DMS79 (cell line): ENCODE measurements at places on chromosomes 7 and 10.

DNA sequence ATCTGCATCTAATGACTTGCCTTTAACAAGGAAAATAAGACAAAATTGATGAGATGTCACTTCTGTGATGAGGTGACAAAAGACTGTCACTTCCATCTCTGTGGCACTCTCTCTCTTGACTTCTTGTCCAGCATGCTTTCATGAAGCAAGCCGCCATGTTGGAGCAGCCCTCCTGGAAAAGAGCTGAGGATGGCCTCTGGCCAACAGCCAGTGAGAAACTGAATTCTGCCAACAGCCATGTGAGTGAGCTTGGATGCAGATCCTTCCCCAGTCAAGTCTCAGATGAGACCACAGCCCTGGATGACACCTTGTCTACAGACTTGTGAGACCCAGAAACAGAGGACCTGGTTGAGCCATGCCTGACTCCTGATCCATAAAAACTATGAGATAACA lies 412.6 kb upstream of the SHH start:
- no peak for DNase-seq

DNA sequence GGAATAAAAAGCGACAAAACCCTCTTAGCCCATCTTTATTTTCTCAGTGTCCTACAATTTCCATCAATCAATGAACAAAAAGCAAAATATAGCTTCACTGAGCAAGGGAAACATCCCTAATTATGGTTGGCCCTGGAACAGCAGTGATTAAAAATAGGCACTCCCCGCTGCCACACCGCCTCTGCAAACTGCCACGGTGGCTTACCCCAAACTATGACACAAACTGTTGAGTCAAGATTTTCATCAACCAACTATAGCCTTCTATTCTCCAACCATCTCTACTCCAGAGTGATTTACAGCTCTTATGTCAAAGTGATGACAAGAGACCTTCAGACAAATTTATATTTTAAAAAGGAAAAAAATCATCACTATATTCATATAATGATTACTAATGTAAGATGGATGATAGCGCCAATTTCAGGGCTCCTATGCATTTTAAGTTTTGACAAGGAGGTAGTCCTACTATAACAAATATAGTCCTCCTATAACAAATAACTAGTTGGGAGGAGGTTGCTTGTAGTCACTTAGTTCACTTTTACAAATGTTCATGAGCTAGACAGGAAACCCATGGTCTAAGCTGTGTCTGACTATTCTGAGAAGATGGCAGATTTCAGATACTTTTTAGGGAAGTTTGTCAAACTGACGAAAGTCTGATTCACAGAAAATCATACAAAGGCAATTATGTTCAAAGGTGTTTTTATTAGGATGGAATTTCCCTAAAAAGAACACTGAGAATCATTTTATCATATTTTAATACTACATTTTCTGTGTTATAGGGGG lies 26.3 kb downstream of the DENND11 start:
- DNase-seq: no peak

DNA sequence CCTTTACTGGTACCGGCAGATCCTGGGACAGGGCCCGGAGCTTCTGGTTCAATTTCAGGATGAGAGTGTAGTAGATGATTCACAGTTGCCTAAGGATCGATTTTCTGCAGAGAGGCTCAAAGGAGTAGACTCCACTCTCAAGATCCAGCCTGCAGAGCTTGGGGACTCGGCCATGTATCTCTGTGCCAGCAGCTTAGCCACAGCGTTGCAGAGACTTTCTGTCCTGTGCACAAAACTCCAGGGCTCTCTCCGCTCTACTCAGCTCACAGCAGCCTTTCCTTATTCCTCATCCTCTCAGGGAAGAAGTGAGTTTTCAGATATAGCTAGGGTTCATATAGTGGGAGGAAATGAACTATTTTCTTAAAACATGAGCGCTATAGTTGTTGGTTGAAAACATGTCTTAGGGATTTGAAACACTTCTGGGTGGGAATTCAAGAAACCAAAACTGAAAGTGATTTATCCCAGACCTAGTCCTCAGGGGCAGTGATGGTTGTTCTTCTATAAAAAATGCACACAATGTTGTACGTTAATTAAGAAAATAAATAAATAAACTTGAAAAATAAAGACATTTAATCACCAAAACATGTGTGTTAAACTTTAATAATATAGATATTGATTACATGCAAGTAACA lies 150.2 kb upstream of the PRSS58 start:
- no peak for DNase-seq

- no peak for DNase-seq
Measured at GRCh38 chr7:142425281-142425680, 167.4 kb upstream of the PRSS58 start.

- DNase-seq: no peak
Measured at GRCh38 chr7:98126311-98127142, 19.9 kb downstream of the LMTK2 start.

GRCh38 chr10:3836222-3836820 lies 51.3 kb upstream of the KLF6 start:
- no peak for DNase-seq

DNA sequence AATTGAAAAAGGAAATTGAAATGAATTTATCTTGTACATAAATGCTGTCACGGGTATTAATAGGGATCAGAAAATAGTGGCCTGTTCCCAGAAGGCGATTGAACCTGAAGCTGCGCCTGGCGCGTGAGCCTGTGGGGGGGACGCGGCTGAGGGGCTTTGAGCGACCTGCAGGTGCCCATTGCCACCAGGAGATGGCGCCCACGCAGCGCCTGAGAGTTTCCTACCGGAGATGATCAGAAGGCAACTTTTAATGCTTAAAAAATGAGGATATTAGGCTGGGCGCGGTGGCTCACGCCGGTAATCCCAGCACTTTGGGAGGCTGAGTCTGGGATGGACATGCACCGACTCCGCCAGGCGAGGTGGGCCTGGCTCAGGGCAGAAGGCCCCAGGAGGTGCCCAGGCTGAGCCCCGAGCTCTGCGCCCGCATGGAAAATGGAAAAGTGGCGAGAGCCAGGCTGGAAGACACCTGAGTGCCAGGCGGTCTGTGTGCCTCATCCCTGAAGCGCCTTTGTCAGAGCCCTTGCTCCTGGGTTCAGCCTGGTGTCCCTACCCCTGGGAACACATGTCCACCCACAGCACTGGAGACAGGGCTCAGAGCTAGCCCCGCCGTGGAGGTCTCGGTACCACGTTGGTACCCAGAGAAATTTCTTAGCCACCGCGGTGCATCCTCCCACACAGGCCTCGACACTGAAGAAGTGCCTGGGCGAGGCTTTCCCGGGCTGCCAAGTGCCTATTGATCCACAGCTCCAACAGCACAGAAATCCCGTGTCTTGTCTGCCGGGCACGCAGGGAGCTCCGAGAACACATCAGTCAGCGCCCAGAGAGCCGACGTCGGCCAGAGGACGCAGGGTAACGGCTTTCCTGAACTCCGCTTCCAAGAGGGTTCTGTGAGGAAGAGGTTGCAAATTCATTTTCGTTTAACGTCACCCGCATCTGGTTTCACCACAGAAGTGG lies 117.4 kb downstream of the INPP5A start:
- no peak for DNase-seq

DNA sequence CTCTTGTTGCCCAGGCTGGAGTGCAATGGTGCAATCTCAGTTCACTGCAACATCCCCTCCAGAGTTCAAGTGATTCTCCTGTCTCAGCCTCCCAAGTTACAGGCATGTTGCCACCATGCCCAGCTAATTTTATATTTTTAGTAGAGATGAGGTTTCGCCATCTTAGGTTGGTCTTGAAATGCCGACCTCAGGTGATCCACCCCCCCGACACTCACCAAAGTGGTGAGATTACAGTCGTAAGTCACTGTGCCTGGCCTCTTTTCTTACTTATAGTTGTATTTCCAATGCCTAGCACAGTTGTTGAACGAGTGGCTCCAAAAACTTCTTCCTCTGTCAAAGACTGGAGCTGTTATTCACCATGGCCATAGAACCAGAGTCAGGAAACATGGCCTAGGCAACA lies 6.7 kb downstream of the RNF216 start:
- DNase-seq: no peak

DNA sequence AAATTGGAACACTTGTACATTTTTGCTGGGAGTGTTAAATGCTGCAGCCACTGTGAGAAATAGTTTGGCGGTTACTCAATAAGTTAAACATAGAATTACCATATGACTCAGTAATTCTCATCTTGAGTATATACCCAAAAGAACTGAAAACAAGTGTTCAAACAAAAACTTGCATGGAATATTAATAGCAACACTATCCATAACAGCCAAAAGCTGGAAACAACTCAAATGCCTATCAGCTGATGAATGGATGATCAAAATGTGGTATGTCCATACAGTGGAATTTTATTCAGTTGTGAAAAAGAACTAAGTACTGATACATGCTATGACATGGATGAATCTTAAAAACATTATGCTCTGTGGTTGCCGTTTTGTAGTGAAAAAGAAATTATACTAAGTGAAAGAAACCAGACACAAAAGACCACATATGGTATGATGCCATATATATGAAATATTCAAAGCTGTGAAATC lies 63.0 kb upstream of the SP4 start:
- no peak for DNase-seq

DNA sequence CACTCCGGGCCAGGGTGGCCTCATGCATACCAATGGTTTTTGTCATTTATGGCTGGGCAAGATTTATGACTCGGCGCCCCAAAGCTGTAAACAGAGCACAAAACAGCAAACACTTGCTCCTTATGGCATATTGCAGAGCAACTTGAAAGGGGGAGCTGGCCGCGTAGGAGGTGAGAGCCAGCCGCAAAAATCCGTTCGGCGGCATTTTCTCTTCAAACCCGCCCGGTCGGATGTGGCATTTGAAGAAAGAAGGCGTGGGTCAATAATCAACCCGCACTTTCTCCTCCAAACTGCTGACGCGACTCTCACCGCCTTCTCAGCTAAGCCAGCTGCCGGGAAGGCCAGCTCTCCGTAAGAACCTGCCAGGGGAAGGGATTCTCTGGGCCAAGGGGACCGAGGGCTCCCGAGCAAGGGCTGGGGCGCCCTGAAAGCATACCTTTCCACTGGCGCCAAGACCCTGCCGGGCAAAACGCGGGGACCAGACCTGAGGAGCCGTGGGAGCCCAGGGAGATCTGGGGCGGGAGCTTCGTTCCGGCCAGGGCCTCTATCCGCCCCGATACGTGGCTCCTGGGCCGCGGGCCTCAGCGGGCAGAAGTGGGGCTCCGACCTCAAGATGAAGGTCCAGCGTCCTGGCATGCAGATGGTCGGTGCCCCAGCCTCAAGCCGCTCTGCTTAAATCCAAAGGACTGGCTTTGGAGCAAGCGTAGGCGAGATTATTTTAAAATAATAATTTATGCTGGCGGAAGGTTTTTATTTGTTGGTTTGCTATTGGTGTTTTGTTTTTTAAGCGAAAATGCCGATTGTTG lies 12.9 kb upstream of the HOXA2 start:
- no peak for DNase-seq

DNA sequence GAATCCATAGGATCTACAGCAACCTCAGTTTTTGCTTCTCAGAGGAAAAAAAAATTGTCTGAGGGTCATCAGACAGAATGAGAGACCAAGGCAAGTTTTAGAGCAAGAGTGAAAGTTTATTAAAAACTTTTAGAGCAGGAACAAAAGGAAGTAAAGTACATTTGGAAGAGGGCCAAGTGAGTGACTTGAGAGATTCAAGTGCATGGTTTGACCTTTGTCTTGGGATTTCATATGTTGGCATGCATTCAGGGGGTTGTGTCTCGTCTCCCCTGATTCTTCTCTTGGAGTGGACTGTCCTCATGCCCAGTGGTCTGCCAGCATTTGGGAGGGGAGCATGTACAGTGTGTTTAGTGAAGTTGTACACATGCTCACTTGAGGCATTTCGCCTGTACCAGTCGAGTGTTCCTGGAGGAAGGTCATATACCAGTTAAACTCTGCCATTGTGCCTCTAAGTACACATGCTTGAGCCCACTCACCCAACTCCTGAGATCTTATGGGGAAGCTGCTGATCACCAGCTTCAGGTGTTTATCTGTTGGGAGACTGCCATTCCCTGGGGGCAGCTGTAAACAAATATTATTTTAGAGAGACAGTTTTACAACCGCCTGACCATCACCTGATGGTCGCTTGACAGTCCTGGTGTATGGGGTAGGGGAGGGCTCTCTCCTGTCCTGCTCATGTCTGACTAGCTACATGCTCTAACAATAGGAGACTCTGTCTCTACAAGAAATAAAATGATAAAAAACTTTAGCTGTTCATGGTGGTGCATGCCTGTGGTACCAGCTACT lies 109.4 kb downstream of the EEPD1 start:
- no peak for DNase-seq

DNA sequence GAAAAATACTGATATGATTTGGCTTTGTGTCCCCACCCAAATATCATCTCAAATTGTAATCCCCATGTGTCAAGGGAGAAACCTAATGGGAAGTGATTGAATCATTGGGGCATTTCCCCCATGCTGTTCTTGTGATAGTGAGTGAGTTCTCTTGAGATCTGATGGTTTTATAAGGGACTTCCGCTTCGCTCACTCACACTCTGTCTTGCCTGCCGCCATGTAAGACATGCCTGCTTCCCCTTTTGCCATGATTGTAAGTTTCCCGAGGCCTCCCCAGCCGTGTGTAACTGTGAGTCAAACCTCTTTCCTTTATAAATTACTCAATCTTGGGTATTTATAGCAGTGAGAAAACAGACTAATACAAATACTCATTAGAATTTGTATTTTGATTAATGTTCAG lies 5.1 kb upstream of the MRPS17 start:
- DNase-seq: no peak

DNA sequence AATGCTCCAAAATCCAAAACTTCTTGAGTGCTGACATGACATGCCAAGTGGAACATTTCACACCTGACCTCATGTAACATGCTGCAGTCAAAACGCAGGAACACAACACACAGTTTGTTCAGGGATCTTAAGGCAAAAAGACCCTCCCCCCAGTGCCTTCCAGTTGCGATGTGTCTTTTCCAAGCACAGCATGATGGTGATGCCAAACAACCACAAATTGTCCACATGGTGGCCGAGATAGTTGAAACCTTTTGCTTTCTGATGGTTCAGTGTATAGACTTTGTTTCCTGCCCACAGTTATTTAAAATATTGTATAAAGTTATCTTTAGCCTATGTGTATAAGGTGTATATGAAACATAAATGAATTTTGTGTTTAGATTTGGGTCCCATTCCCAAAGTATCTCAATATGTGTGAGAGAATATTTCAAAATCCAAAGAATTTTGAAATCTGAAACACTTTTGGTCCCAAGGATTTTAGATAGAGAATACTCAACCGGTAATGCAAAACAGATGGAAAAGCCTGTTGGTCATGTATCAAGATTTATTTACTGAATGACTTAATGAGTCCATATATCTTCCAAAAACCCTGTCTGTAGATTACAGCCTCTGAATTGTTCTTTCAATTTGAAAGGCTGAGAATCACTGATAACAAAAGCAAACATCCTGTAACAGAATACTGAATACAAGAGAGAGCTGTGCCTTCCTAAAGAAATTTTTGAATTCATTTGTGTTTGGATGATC lies 93.4 kb upstream of the OIT3 start:
- no peak for DNase-seq
